ENCODE measurements at places on chromosomes 5 and 9.

- DNase-seq: peak; percentile 86
Measured at GRCh38 chr9:22008717-22009505, at the start of gene CDKN2B. Gene CDKN2B, minus strand, starts transcription at chr9:22009305. Its CDS starts 352 bp downstream, at chr9:22008953.

DNA sequence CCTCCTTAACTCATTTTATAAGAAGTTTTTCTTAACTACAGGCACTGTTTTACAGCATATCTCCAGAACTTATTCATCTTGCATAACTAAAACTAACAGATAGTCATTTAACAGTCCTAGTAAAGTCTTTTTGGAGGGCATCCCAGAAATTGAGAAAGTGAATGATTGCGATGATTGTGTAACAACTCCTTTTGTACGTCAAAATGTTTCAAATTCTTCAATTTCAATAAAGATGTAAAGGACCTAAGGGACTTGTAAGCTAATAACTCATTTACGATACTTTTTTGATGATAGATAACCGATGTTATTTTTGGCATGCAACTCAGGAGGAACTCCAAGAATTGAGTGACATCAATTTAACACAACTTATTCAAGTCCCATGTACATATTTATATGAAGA, 42.7 kb downstream of the SVEP1 start:
- no peak for DNase-seq

DNA sequence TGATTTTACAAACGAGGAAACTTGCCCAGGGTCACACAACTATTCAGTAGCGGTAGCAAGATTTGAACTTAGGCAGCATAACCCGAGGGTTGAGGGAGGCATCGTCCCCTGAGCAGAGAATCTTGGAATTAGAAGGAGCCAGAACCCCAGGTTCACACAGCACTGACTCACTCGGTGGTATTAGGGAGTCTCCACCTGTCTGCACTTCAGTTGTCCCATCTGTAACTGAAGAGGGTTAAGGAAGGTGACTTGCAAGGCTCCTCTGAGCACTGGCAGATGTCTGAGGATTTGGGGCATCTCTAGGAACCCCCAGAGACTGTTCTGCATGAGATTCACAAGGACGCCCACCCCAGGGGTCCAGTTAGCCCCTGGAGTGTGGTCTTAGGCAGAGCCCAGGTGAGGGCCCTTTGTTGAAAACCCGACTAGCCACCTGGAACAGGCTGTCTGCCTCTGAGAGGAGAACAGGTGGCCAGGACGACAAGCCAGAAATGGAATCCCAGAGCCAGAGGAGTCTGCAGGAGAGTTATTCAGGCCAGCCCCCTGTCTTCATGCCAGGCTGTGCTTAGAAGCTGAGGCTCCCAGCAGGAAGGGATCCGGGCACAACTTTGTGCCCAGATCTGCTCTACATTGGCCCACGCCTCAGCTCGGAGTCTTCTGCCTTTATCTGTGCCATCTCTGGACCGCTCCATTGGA, 50.0 kb upstream of the ORM1 start:
- DNase-seq: no peak

- DNase-seq: no peak
Measured at GRCh38 chr5:55481293-55481855, 53.4 kb downstream of the PLPP1 start.

DNA sequence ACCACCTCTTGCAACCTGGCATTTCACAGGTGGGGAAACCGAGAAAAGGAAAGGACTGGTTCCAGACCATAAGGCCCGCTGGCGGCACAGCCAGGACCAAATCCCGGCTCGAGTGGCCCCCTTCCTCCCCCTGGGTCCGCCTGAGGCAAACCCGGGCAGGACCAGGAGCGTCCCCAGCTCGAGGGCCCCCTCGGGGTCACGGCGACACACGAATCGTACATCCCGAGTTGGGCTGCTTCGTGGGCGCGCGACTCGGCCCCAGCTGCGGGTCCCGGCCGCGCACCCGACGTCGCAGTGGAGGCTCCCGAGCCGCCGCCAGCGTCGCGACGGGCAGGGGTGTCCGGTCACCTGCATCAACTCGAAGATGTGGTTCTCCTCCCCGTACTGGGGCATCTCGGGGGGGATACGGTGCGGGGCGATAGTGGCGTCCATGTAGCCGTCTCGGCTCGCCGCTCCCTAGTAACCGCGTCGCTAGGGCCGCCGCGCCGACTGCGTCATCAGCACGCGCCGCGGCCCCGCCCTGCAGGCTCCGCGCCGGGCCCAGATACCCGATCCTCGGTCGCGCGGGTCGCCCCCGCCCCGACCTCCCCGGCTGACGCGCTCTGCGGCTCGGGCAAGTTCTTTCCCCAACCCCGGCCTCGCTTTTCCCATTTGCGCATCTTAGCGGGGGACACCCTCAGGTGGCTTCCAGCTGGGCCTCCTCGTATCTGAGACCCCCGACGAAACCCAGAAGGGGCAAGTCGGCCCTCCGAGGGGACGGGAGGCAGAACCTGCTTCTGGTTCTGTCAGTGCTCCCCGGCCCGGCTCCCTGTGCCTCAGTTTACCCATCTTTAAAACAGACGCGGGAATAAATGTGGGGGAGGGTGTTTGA, at the start of gene AK8:
AK8 (minus strand) TSS at position 461 of the 871 bp plus-strand sequence; CDS start at position 432, 29 bp downstream.
- peak; percentile 90 for DNase-seq

DNA sequence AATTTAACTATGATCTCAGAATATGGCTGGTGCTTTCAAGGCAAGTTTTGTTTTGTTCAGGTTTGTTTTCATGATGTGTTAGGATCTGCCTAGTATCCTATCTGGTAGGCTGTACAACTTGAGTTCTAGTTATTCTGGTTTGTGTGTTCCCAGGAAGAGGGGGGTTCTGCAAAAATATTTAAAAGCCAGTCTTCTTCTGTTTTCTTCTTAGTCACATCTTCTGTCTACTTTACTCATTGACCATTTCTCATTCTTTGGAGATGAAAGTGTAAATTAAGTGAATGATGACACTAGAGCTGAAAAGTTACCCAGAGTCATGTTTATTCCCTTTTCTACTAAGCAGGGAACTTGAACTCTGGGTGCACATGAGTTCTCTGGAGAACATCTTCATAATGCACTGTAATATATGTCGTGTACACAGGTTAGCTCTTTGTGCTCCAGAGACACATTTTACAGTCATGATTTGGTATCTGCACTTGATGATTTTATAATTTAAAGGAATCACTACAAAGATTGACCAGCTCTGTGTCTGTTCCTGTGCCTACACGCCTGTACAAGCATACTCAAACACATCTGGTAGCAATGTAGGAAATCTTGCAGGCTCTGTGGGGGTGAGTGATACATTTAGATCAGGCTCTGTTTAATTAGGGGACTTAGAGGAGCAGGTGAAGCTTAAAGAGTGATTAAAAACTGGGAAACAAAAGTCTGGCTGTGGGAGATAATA, 5.0 kb downstream of the SMAD5 start:
- no peak for DNase-seq

DNA sequence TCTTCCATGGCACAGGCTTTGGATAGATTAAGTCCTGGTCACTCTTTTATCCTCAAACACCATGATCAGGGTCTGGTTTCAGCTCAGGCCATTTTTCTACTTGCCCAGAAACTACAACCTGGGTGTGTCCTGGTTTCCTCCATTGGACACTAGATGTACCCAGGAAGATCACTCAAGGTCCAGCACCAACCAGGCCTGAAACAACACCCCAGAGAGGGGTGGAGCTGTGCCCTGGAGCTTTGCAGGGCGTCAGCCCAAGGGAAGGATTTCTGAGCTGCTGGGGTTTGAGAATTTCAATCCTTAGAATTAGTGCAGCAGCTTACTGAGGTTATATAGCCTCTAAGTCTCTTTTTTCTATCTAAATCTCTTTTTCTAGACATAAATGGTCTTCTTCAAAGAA, 722.0 kb downstream of the MTRR start:
- no peak for DNase-seq

DNA sequence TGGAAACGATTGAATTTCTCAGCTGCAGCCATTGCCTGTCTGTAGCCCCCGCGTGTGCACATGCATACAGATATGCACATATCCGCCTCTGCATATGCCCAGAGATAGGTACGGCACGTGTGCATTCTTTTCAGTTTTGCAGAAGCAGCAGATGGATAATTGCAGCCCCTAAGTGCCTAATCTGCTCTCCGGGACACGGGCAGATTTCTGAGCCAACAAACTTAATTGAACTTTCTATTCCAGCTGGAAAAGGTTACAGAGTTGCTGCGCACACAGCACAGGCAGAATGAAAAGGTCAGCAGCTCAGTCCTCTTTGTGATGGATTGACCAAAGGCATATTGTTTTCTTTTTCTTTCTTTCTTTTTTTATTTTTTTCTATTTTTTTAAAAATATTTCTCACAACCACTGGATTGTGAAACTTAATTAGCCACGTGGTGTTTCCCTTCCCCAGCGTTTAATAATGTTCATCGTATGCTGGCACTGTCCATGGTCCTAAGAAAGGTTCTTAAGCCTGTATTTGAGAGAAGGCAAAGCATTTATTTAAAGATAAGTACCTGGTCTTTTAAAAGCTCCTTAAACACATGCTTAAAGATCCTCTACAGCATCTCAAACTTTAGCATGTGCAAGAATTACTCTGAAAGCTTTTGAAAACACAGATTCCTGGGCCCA, 270.2 kb upstream of the BRINP1 start:
- no peak for DNase-seq

- DNase-seq: no peak
Measured at GRCh38 chr5:89601880-89602279, 718.9 kb upstream of the MEF2C start.

DNA sequence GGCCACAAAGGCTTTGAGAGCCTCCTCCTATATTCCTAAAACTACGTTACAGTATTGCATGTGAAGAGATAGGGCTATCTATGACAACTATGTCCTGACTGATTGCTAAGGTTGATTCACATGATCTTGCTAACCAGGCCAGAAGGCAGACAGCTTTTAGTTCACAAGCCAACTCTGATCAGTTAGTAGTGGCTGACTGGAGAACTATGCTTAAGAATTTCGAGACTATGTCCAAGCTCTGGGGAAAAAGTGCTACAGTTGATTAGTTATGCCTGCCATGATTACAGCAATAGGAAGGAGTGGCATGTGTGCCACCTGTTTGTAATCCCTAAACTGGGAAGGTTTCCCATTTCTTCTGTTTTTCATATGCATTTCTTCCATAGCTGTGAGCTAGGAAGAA, 223.4 kb downstream of the DOCK8 start:
- DNase-seq: no peak

DNA sequence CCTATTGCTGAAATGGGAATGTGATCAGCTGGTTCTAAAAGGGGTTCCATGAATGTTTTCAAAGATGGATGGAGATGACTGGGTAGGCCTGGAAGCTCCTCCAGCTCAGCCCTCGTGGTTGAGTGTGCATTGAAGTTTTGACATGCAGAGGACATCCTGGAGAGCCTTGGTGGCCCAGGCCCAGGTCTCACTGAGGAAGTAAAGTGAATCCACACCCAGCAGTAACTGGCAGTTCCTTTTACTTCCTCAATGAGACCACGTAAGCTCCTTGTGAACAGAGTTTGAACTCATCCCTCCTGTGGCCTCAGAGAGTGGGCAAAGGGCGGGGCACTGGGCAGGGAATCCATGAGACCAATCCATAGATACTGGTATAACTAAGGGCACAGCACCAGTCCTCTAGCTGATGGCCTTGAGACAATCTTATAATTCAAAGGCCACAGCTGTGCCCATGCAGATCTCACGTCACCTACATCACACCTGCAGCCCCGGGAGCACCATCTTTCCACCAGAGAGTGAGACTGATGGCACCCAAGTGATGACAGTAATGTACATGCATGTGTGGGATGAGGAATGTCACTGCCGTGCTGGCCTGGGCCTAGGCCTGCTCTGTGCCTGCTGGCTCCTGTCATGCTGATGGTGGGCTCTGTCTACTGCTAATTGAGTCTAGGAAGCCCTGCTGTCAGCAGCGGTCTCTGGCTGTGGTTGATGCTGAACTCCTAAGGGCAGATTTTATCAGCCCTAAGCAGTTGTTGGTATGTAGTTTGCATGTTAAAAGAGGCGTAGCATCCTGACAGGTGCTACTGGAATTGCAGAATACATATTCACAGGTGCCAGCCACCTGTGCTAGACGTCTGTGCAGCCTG, 257.8 kb downstream of the FSTL4 start:
- no peak for DNase-seq

DNA sequence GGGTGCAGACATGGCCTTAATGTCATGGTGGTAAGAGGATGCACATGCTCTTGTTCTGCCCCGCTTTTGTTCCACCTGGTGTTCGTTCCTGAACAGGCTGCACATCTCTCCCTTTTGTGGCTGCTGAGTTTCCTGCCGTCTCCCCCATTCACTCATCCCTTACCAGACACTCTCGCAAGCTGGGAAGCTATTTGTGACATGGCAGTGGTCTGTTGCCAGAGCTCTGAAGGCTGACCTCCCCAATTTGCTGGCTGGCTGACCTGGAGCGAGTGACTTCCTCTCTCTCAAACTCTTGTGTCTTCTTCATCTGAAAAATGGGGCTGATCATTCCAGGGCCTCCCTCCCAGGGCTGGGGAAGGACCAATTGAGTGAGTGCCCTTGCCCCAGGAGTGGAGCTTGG, 35.9 kb downstream of the HRH2 start:
- no peak for DNase-seq

DNA sequence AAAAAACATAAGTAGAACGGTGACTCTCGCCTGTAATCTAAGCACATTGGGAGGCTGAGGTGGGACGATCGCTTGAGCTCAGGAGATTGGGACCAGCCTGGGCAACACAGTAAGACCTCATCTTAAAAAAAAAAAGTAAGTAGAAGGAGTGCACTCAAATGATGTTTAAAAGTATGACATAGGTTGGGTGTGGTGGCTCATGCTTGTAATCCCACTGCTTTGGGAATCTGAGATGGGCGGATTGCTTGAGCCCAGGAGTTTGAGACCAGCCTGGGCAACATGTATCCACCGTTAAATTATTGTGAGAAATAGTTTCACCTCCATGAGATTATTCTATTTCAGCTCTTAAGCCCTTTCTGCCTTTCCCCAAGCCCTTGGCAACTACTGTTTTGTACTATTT, 11.2 kb downstream of the DENND4C start:
- DNase-seq: no peak

- no peak for DNase-seq
Measured at GRCh38 chr5:151612689-151613427, 21.7 kb upstream of the FAT2 start.

- no peak for DNase-seq
Measured at GRCh38 chr9:95060234-95060633, 257.3 kb downstream of the FANCC start.

- no peak for DNase-seq
Measured at GRCh38 chr9:76573905-76574760, 115.2 kb downstream of the GCNT1 start.

- DNase-seq: no peak
Measured at GRCh38 chr5:133129950-133130349, 78.1 kb downstream of the HSPA4 start.

GRCh38 chr5:90170261-90170660, 239.3 kb downstream of the CETN3 start:
- no peak for DNase-seq

GRCh38 chr5:1792842-1793266, 6.8 kb downstream of the MRPL36 start:
- DNase-seq: no peak

GRCh38 chr9:126509718-126510117, 104.0 kb upstream of the LMX1B start:
- no peak for DNase-seq

- no peak for DNase-seq
Measured at GRCh38 chr5:127536687-127537086, 19.2 kb downstream of the PRRC1 start.

- no peak for DNase-seq
Measured at GRCh38 chr9:113603773-113604172, 140.2 kb downstream of the RGS3 start.
